ENCODE measurements at places on chromosomes 7 and 10.

DNA sequence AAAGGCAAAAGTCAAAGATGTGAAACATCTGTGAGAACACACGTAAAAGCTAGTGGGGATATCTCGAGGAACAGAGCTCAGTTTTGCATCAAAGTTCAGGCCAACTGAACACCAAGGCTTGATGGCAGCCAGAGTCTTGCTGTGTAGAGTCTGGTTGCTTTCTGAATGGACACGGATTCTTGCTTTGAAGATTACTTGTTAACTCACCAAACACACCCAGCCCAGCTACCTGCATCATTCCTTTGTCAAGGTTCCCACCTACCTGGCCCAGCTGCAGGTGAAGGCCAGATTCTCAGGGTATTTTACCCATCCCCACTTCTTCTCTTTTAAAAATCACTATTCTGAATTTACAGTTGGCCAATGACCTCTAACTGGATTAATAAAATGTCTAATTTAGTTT, 174.4 kb upstream of the PHYHIPL start:
- no peak for DNase-seq

GRCh38 chr7:75624134-75624832, 114.5 kb downstream of the HIP1 start:
- DNase-seq: no peak

- DNase-seq: no peak
Measured at GRCh38 chr10:5776136-5776880, 36.9 kb downstream of the GDI2 start.

DNA sequence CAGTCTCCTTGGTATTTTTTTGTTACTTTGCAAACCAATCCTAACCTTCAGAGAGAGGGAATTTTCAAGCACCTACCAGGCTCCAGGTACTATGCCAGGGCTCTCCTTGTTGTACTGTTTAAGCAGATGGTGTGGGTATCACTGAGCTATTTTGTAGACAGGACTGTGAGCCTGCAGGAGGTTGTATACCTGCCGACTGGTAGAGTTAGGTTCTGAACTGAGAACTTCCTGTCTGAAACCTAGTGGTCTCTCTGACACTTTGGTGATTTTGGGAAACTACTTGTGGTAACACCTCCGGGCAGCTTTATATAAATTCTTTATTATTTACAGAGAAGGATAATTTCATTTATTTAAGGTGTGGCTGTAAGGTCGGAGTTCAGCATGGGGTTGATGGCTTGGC, 4.6 kb downstream of the ZNF853 start:
- DNase-seq: no peak

DNA sequence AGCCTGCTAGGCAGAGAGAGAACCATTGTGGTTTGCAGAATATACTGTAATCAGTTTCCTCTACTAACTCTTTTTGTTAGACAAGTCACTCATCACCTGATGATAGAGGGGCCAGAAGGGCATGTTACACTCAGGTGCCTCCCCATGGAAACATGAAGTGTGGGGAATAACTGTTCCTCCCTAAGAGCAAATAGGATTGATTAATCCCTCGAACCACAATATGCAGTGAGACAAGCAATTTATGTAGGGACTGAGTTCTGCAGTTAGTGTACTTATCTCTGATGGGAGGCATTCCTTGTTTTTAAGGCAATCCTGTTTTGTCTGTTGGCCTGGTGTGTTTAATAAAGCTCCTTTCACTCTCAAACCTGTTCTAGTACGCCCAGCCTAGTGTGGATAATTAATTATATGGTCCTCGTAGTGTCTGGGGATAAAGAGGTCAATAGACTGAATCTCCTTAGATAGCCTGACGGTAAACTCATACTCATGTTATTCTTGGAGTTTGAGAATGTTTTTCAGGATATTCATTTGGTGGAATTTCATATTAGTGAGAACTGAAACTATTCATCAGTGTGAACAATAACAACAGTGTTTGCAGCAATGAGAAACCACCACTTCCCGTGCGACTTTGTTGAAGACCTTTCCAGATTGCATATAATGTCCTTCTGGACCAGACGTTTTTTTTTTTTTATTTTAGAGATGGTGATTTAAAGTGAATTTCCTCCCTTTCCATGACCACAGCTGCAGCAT, 344.8 kb upstream of the FZD8 start:
- DNase-seq: no peak

GRCh38 chr7:47579458-47579857, 2.5 kb downstream of the TNS3 start:
- no peak for DNase-seq

DNA sequence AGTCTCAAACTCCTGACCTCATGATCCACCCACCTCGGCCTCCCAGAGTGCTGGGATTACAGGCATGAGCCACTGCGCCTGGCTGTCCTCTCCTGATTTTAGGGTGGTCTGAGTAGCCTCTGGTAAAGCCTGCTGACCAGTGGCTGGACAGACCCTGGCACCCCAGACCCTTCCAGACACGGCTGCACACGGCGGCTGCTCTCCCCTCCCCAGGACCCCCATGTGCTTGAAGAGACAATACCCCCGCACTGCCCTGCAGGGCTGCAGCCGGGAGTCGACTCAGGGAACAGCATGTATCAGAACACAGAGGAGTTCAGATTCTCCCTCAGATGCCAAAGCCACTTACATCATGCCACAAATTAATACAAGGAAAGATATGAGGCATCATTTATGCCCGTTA, 58.3 kb upstream of the CFAP46 start:
- DNase-seq: no peak

DNA sequence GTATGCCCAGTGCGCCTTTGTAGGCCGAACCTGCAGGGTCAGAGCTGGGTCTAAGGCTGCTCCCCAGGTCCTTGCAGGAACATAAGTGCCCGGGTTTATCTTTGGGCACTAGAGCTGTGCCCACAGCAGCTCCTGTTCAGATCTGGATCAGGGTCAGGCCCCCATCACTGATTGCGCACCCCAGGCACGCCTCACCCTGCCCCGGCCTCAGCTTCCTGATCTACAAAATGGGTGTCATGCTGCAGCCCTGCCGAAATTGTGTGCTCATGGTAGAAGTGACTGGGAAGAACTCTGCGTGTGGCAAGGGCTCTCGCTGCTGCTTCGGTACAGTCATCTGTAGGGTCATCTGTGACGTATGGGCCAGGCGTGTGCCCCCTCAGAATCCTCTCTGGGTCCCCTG, 100.7 kb downstream of the GRK5 start:
- DNase-seq: no peak

- DNase-seq: peak; percentile 9
Measured at GRCh38 chr10:110501142-110501937, 3.6 kb downstream of the DUSP5 start.

DNA sequence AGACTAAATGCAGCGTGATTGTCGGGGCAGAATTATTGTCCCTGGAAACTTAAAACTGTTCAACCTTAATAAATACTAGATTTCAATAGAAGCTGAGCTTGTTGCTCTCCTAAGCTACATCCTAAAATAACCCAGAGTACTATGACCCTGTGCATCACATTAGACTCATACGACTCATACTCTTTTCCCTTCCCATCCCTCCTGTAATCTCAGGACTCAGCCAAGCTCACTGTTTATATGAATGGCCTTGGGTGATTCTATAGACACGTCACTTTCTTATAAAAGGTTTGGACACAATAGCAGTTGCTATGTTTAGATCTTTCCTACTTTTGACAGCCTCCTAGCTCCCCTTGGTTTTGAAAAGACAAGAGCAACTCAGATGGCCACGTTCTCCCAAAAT, 17.2 kb downstream of the TCF7L2 start:
- DNase-seq: no peak

DNA sequence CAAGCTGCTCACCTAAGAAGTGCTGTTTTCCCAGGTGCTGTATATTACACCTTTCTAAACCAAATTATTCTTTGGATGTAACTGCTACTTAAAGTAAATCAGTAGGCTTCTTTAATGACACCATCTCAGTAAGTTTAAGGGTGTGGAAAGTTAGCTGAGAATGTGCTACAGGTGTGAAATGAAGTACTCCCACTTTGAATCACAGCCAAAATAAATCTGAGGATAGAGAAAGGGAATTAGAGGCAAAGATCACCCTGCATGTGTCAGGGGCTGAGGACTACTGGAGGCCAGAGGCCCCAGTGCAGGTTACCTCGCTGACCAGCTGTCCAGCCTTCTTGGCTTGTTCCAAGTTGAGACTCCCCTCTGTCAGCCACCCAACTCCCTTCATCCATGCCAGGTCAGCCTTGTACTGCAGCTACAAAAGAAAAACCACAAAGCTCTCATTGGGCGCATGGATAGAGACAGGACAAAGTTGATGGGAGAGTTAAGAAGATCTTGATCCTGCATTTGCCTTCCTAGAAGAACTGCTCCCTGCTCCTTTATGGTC, 35.2 kb downstream of the NRAP start:
- DNase-seq: no peak

DNA sequence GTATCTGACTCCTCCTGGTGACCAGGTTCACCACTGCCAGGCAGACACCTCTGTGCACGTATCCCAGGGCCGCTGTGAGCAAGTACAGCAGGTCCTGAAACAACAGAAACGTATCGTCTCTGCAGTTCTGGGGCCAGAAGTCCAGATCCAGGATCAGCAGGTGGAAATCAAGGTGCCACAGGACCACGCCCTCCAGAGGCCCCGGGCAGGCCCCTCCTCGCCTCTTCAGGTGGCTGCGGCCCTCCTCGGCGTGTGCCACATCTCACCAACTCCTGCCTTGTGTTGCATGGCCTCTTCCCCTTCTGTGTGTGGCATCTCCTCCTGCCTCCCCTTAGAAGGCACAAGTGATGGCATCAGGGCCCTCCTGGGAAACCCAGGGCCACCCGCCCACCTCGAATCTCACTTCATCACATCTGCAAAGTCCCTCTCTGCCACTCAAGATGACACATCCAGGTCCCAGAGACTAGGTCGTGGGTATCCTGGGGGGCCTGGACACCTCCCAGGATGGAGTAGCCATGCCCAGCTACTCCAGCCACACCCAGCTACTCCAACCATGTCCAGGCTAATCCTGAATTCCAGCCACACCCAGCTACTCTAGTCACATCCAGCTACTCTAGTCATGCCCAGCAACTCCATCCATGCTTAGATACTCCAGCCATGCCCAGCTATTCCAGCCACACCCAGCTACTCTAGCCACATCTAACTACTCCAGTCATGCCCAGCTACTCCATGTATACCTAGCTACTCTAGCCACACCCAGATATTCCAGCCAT, 52.6 kb upstream of the DNAAF5 start:
- no peak for DNase-seq

DNA sequence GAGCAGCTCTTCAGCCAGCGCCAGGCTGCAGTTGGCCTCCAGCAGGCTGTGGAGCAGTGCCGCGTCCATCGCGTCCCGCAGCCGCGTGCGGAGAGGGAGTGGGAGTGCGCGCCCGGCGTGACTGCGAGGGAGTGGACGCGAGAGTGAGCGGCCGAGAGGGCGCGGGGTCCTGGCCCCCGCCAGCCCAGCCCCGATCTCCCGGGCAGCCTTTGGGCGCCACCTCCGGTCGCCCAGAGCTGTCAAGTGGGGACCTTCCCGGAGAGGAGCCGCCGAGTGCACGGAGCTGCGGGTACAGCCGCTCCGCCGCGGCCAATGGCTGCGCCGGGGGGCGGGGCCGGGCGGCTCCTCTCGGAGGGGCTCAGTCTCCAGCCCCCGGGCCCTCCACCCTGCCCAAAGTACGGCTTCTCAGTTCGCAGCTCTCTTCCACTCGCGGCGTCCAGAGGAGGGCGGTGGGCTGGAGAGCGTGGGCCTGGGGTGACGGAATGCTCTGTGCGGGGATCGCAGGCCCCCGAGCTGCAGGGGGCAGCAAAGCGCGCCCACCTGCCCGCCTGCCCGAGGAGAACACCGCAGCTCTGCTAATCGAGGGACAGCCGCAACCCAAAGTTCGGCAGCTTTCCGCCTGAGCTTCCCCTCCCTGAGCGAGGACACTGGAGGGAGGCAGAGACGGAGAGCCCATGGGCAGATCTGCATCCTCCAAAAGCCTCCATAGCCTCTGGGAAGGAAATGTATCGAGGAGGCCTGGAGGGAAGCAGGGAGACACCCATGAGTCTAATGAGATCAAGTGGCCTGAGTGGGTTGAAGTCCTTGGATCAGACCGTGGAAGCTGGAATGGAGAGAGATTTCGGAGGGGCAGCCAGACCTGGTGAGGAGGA, at the start of gene CRHR2:
CRHR2 (minus strand) TSS at position 245 of the 872 bp plus-strand sequence; CDS start at position 69, 176 bp downstream.
- DNase-seq: no peak
